Inflammatory macrophage (primary cell): ENCODE measurements at places on chromosomes 16 and 17.

DNA sequence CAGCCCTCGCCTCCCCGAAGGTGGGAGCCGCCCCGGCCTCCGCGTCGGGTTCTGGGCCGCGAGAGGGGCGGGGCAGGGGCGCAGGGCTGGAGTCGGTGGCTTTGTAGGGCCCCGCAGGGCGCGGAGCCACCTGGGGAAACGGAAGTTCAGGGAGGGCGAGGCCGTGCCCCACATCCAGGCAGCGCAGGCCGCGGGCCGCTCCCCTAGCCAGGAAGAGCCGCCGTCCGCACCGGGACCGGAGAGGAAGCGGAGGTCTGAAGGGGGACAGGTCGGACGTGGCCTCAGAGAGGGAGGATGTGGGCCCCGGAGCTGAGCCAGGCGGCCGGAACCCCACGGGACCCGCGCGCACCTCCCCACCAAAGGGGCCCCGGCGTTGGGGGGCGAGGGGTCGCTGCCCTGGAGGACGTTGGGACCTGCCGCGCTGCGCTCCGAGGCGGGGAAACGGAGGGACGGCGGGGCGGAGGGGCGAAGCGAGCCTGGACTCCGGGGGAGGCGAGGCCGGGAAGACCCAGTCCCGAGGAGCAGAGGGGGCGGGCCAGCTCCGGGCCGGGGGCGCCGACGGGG is 482 bp upstream of the SLC16A3 start:
- peak; percentile 78 for DNase-seq

DNA sequence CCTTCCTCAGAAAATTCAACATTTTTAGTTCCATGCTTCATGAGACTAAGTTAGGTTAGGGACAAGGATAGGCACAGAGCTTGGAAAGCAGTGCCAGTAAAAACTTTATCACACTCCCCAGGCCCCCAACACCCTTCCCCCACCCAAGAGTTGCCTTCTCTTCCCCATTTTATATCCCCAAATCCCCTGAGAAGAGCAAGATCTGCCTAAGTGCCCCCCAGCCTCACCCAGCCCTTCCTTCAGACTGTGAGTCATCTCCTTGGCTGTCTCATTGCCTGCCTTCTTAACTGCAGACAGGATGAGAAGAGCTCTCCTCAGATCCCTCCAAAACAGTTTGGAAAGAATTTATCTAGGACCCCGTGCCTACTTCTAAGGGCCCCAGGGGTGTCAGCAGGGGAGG is 55.8 kb downstream of the NEUROD2 start:
- no peak for DNase-seq

DNA sequence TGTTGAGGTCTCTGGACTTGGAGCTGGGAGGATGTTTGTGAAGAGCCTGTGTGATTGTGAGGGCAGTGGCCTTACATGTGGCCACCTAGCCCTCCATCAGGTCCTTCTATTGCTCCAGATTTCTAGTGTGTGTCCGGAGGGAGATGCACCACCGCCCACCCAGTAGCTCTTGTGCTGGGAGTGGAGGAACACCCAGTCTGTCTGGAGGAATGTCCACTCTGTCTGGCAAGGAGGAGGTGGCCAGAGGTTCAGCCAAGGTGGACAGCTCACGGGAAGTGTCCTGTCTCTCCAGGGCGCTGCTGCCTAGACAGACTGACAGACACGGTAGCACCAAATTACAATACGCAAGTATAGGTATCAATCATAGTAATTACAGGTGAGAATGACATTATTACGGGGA is 10.6 kb downstream of the RPTOR start:
- no peak for DNase-seq

- no peak for DNase-seq
Measured at GRCh38 chr16:55539488-55539887, 27.0 kb upstream of the CAPNS2 start.

DNA sequence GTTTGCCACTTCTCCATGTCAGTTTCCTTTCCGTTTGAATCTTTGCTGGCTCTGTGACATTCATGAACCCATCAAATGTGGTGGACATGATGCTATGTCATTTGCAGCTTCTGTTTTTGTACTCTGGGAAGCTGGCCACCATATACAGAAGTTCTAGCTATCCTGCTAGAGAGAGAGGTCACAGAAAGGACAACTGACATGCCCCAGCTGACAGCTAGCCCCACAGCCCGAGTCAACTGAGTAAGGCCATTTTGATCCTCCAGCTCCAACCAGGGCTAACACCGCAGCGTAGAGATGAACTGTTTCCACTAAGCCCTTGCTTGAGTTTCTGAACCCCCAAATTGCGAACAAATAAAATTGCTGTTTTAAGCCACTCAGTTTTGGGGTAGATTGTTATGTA is 33.8 kb downstream of the CCDC42 start:
- no peak for DNase-seq

GRCh38 chr17:30450125-30451027 is 26.8 kb upstream of the GOSR1 start:
- no peak for DNase-seq

- peak; percentile 74 for DNase-seq
Measured at GRCh38 chr16:28326881-28327610, 34.7 kb downstream of the SBK1 start.

GRCh38 chr16:85865-86264 is 7.8 kb downstream of the MPG start:
- no peak for DNase-seq

GRCh38 chr16:90020838-90021382 is 1.7 kb upstream of the DBNDD1 start:
- peak; percentile 85 for DNase-seq

DNA sequence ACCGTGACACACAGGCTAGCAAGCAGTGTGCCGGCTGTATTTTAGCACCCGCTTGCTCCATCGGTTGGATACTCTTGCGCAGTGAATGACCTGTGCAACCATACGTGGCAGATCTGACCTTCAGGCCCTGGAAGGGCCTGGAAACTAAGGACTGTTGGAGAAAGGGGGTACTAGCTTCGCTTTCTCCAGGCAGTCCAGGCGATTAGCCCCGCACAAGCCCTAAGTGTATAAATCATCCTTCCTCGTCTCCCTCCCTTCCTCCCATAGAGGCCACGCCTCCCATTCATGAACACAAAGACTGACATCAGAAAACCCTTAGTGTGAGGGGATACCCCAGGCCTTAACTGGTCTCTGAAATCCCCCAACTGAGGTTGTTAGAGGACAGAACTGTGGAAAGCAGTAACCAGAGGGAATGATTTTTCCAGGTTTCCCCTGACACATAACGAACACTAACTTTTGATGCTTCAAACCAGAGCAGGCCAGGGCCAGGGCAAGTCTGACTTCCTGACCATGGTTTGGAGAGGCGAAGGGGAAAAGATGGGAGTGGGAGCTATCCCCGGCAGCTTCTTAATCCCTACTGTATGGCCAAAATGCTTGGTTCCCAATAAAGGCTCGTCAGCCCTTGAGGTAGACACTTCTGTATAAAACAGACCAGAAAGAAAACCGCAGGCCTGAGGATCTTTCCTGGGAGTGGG is 1.4 kb upstream of the DYNLL2 start:
- no peak for DNase-seq
